Ascending aorta (tissue), 2 donors: ENCODE measurements at places on chromosomes 13 and 19.

GRCh38 chr13:105509981-105510762, 1025.3 kb downstream of the EFNB2 start:
- no peak for DNase-seq

GRCh38 chr19:6500837-6501739, 1.0 kb downstream of the TUBB4A start:
- no peak for DNase-seq

- no peak for DNase-seq
Observed at GRCh38 chr13:46359714-46360113, 27.3 kb downstream of the RUBCNL start.

DNA sequence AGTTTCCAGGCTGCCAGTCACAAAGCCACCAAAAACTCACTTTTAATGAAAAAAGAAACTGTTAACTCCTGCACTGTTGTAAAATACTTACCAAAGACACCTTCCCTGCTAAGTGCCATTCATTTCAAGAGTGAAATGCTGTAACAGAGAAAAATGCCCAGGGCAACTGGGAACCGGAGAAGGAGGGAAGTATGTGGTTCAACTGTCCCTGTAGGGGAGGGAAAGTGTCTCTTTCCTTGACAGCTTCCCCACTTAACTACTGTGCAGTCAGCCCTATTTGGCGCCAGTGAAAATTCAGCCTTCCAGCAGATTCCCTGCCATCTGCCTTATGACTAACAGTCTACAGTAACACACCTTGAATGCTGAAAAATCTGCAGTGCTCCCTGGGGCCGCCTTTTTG, 789.0 kb downstream of the DIAPH3 start:
- no peak for DNase-seq

- DNase-seq = no peak
Observed at GRCh38 chr13:108288741-108289140, 19.2 kb downstream of the TNFSF13B start.

DNA sequence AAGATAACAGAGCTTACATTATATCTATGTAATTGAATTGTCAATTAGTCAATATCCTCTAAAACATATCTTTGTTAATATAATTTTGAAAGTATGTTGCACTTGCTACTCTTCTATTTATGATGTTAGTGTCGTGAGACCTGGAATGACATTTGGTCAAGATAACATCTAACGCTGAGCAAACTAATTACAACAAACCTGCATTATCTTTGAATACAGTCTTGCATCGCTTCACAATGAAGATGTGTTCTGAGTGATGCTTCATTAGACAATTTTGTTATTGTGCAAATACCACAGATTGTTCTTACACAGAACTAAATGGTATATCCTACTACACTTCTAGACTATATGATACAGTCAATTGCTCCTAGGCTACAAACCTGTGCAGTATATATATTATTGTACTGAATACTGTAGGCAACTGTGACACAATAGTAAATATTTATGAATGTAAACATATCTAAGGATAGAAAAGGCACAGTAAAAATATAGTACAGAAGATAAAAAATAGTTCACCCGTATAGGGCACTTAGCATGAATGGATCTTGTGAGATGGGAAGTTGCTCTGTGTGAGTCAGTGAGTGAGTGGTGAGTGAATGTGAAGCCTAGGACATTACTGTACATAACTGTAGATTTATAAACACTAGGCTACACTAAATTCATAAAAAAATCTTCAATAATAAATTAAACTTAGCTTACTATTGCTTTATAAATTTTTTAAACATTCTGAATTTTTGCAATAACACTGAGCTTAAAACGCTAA, 1773.8 kb downstream of the PCDH9 start:
- DNase-seq = no peak

DNA sequence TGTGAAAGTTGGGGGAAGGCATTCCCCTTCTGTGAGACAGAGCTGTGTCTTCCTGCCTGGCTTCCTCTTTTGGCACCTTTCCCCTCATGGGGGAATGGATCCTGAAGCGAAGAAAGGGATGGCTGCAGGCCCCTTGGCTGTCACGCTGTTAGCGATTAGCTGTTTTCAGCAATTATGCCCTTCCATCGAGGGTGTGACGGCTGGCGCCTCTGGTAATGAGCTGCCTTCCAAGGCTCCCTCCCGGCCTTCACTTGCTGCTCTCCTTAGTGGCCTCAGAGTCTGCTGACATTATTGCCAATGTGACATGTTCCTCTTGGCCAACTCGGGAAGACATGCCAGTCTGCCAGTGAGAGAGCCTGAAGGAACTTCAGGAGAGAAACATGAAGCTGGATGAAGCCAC, 162.1 kb downstream of the ZIC5 start:
- no peak for DNase-seq

- no peak for DNase-seq
Observed at GRCh38 chr13:27283906-27284493, 13.4 kb downstream of the RASL11A start.

DNA sequence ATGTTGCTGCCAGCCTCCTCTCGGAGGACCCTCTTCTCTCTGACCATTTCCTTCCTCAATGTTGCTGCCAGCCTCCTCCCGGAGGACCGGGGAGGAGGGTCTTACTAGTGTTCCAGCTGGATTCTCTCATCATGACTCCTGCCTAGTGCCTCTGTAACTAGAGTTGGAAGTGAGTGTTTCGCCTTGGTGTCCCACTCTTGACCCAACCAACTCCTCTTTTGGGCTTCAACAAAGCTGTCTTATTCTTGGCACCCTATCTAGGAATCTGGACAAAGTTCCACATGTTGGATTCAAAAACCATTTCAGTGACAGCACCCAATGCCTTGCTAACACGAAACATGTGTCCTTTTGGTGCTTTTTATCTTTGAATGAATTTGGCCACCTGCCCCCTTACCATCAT, 165.4 kb downstream of the GPC5 start:
- no peak for DNase-seq

GRCh38 chr19:45016388-45017314, 15.4 kb downstream of the RELB start:
- DNase-seq = peak; percentile 19

DNA sequence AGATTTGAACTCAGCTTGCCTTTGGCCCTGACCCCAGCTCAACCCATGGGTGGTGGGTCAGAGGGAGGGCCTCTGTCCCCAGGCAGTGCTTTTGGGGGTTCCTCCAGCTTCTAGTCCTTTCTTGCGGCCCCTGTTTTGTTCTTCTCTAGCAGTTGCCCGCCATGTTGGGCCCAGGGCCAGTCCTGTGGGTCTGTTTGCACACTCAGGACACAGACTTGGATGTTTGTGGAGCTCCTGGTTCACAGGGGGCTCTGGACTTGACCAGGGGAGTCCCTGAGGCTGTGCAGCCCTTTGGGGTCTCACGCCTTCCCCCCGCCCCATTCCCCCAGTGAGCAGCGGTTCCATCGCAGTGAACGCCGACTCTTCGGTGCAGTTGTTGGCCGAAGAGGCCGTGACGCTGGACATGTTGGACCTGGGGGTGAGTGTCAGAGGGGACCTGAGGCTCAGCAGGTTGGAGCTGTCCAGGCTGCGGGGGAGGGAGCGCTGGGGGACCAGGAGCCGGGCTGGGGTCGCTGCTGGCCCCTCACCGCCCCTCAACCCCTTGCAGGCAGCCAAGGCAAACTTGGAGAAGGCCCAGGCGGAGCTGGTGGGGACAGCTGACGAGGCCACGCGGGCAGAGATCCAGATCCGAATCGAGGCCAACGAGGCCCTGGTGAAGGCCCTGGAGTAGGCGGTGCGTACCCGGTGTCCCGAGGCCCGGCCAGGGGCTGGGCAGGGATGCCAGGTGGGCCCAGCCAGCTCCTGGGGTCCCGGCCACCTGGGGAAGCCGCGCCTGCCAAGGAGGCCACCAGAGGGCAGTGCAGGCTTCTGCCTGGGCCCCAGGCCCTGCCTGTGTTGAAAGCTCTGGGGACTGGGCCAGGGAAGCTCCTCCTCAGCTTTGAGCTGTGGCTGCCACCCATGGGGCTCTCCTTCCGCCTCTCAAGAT, 2.5 kb downstream of the ATP5F1D start:
- DNase-seq = no peak

- DNase-seq = no peak
Observed at GRCh38 chr19:28487999-28488398, 725.0 kb downstream of the UQCRFS1 start.

DNA sequence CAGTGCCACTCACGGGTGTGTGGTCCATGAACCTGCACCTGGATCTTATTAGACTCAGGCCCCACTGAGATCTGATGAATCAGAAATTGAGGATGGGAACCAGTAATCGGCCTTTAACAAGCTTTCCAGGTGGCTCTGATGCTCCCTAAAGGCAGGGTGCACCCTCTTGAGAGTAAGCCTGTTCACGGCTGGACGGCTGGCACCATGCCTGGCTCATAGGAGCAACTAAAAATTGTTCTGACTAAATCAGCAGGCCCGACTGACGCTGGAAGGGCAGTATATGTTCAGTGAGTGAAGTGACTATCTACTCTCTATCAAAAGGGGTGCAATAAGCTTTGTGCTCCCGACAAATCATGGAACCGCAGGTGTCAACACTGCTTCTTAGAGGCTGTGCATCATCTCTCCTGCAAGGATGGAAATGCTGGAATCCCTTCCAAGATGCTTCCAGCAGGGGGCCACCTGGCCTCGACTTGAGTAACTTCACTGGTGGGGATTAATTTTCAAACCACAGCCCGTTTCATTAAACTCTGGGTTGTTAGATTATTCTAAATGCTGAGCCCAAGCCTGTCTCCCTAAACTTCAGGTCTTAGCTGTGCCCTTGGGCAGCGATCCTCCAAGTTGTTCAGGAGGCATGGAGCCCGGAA, 28.4 kb downstream of the TMTC4 start:
- DNase-seq = no peak

- no peak for DNase-seq
Observed at GRCh38 chr13:25625414-25625813, 253.6 kb downstream of the ATP8A2 start.

DNA sequence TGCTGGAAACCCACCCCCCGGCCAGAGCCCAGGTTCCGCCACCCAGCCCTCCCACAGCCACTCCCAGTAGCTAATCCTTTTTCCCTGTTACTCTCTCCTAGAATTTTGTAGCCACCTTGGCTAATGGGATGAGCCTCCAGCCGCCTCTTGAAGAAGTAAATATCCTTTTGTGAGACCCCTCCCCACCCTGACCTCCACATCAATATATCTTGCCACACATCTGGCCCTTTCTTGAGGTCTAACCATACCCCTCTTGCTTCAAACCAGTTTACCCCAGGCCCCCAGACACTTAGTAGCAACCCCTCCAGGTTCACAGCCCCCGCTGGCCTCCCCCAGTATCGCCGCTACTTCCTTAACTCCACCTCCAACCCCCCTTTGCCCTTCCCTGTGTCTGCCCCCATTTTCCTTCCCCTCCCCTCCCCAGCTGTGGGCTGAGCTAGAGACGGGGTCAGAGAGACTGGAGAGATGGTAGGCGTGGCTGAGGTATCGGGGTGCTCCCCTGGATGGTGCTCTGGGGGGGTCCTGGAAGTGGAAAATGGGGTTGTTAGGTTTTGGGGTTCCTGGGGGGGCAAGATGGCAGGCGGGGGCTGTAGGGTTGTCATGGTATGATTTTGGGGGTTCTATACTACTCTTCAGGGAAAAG, 2.8 kb downstream of the PRMT1 start:
- DNase-seq = no peak

DNA sequence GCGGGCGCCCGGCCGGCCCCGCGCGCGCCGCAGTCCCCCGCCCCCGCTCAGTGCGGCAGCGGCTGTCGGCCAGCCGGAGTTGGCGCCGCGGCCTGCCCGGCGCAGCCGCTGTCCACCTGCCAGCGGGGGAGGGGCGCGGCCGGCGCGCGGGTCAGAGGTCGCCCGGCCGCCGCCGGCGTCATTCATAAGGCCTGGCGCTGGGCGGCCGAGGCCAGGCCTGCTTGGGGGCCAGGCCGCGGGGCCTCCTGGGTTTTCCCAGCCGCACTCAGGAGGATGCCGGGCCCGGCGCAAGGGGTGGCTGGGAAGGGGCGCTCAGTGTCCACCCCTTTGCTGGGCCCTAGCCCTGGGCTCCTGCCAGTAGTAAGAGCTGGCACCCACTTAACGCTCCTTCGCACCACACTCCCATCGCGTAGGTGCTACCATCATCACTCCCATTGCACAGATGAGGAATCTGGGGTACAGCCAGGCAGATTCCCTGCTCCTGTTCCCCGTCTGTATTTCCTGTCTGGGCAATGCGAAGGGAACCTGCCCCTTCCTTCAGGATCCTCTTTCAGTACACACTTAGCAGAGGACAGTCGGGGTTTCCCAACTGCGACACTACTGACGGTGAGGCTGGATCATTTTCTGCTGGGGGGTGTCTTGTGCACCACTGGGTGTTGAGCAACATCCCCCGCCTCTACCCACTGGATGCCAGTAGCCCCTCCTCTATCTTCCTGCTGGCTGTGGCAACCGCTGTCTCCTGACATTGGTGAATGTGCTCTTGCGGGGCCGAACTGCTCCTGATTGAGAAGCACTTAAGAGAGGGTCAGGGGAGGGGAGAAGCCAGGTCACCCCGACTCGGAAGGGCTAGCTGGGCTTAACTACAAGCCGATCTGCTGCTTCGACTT, 846 bp upstream of the PRKACA start:
- DNase-seq = peak; percentile 94

GRCh38 chr13:113669755-113670341, 2.8 kb downstream of the GRK1 start:
- DNase-seq = peak; percentile 59

- DNase-seq = no peak
Observed at GRCh38 chr13:112806739-112807652, 117.2 kb downstream of the ATP11A start.

- no peak for DNase-seq
Observed at GRCh38 chr19:49558591-49558990, 21.8 kb downstream of the NOSIP start.

- DNase-seq = no peak
Observed at GRCh38 chr19:17950310-17951156, 16.4 kb upstream of the KCNN1 start.

DNA sequence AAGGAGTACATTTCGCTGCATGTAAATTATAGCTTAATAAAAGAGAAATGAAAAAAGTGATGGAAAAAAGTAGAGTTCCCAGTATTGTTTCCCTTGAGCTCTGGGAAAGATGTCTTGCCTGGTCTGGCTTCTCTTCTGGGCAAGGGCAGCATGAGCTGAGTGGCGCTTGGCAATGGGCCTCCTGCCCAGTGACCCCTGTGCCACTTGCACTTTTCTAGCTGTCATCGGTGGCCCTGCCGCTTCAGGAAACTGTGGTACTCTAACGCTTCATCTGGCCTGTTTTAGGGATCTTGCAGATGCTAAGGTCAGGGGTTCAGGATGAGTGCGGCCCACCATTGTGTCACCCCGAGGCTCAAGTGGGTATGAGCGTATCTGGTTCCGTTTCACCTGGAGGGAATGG, 161.4 kb downstream of the MTUS2 start:
- no peak for DNase-seq

- no peak for DNase-seq
Observed at GRCh38 chr19:28367146-28367545, 845.8 kb downstream of the UQCRFS1 start.

DNA sequence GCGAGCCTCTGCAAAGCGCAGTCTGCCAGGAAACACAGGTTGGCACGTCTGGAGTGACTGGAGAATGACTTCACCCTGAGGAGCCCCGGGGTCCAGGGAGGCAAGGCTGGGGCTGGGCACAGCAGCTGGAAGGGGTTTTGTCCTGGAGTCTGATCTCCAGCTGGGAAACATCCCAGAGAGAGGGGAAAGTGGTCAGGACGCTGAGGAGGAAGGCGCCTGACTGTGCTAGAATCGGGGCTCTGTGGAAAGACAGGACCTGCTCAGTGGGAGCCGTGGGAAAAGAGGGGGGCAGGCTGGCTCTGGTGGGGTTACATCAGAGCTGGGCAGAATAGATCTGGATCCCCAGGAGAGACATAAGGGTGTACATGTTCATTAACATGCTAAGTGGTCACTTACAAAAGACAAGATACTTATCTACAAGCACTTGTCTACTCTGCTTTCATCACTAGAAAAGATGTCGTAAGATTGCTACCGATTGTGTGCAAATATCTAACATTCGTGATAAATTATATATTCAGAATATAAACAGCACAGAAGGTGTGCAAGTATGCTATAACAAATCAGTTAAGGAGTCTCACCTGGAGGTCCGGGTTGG, 106.6 kb downstream of the COL4A1 start:
- DNase-seq = peak; percentile 48
